ENCODE measurements at places on chromosomes 1 and 21.

GRCh38 chr1:155003766-155004351 lies 1.3 kb downstream of the ZBTB7B start:
- no peak for DNase-seq

DNA sequence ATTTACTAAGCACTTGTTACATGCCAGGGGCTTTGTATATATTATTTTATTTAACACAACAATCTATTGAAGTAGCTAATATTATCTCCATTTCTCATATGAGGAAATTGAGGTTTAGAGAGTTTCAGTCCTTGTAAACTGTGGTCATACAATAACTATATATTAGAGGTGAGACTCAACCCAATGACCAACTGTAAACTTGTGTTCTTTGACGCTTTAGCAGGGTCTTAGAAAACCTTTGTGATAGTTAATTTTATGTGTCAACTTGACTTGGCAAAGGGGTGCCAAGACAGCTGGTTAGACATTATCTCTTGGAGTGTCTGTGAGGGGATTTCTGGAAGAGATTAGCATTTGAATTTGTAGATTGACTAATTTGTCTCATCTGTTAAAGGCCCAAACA lies 252.4 kb upstream of the B3GALT2 start:
- DNase-seq: no peak

DNA sequence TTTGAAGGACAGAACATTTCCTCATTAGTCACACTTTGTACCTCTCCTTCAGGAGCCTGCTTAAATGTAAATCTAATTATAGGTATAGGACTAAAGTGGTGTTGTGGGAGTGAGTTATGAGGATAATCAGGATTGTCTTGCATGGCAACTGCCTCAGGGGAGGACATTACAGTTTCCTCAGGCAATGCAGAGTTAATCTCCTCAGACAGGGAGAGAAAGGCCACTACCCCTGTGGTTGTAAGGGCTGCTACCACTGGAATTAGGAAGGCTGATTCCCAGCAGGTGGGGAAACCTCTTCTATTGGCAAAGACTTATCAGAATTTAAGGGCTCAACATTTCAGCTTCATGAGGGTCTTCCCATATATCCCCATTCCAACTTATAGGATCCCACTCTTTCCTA lies 286.8 kb upstream of the PBX1 start:
- DNase-seq: no peak

- no peak for DNase-seq
Measured at GRCh38 chr1:34792868-34793727, at the start of gene GJA4. GJA4 (plus strand) TSS chr1:34792999; CDS start chr1:34794214, 1,215 bp downstream.

DNA sequence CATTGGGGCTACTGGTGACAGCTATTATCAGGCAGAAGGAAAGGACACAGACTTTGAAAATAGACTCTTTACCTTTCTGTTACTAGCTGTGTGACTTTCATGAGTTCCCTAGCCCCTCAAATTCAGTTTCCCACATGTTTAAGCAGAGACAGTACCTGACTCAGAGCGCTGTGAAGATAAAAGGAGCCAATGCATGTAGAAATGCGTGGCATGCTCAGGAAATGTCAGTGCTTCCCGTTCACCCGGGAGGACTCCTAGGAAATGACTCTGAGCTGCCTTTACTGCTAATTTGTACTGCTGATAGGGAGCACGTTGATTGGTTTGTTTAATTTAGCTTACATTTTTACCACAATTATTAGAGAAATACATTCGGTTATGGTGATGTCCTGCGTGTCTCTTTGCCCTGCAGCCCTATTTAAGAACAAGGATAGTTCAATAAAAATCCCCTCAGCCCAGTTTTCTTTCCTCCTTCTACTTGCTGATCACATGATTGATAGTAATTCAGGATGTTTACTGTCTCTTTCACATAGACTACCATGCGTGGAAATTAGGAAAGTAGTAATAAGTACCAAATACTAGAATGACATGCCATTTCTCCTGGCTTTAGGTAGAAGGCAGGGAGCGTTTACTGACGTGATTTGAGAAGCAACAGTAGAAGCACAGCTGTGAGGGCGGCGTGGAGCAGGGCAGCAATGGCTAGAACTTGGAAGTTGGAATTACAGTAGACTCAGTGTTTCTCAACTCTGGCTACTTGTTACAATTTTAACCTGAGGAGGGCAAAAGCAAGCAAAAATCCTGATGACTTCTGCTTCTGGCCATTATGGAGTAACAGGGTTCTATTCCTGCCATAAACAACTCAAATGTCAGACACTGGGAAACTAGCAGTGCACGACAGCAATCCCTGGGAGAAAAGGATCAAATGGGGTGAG lies 15.9 kb downstream of the PDIK1L start:
- DNase-seq: no peak

GRCh38 chr1:107454791-107455190 lies 314.0 kb downstream of the NTNG1 start:
- no peak for DNase-seq

DNA sequence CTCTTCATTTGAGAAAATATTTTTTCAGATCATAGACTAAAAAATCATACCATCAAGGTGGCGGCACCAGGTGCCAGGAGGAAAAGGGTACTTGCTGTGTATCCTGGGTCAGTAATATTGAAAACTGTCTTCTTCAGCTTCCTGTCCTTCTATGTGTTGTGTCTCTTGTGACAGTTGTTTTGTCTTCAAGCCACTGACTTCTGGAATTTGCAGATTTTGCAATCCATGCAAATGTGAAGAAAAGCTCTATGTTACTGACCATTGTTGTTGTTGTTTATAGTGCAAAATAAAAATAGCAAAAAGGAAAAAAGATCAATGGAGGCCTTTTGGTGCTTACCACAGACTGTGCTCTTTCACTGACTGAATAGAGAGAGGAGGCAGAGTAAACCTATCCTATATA lies 83.2 kb upstream of the RHOU start:
- no peak for DNase-seq

DNA sequence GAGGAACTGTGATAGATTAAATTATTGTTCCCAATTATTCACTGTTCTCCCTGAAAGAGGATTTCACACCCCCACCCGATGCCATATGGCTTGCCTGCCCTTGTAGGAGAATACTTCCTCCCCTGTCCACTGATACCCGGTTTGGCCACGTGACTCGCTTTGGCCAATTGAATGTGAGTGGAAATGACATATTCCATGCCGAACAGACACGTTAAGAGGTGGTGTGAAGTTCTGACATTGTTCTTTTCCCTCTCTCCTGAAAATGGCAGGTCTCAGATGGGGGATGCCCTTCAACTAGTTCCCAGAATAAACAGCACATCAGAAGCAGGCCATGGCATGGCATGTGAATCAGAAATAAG lies 5.3 kb downstream of the STUM start:
- DNase-seq: no peak

DNA sequence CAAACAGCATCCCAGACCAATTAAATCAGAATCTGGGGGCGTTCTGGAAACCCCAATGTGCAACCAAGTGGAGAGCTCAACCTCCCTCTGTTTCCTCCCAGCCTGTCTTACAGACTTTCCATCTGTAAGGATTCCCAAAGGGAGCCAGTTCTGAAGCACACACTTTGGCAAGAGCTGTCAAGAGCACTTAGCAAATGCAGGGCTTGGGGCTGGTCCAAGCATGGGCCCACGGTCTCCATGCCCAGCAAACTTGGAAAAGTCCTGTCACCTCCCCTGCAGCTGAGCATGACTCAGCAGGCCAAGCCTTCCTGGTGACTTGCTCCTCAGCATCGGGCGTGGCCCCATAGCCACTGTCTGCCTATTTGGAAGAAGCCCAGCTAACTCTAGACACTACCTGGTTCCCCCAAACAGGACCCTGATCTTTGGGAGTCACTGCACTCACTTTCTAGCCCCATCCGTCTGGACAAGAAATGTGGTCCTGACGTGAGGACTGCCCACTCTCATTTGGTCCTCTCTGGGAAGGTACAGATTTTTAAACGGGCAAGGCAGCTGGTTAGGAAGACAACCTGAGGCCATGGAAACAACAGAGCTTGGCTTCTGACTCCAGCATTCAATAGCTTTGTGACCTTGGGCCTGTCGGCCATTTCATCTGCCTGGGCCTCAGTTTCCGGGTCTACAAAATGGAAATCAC lies 16.9 kb downstream of the SLC2A1 start:
- no peak for DNase-seq

GRCh38 chr1:23756676-23757075 lies 13.4 kb downstream of the ELOA start:
- no peak for DNase-seq

DNA sequence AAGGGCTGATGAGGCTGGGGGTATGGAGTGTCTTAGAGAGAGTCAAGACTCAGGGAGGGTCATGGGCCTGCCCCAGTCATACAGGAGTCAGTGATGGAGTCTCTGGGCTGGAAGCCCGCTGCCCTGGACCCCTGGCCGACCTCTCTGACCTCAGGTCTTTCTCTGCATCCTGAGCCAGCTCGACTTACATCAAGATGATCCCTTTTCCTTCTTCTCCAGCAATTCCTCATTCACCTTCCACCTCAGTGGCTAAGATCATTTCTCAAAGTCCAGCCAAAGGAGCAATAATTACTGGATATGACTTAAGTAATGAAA lies 308.6 kb downstream of the MATN1 start:
- no peak for DNase-seq

DNA sequence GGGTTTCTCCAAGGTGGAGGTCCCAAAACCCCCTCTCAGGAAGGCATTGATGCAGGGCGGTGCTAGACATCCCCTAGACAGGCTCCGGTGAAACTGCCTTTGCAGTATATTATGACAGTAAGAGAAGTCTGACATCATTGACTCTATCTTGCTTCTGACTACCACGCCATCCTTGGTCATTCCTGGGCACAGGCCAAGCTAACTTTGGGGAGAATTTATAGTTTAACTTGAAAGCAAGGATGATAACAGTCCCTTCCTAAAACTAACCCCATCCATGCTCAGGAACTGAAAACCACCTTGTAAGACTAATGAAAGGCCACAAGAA lies 30.3 kb downstream of the RSPH1 start:
- DNase-seq: no peak

DNA sequence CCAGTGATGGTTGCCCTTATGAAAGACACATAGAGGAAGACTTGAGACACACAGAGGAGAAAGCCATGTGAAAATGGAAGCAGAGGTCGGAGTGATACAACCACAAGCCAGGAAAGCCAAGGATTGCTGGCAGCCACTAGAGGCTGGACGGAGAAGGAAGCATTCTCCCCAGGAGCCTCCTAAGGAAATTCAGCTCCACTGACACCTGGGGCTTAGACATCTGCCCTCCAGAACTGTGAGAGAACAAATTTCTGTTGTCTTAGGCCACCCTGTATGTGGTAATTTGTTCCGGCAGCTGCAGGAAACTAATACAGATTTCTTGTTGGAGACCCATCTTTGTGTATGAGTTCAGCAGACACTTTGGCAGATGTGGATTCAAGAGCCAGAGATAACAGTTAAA lies 126.9 kb upstream of the ATP1A1 start:
- no peak for DNase-seq

- peak; percentile 73 for DNase-seq
Measured at GRCh38 chr1:2546515-2547209, 9.5 kb upstream of the TNFRSF14 start.
